ENCODE measurements at places on chromosomes 4 and X.

DNA sequence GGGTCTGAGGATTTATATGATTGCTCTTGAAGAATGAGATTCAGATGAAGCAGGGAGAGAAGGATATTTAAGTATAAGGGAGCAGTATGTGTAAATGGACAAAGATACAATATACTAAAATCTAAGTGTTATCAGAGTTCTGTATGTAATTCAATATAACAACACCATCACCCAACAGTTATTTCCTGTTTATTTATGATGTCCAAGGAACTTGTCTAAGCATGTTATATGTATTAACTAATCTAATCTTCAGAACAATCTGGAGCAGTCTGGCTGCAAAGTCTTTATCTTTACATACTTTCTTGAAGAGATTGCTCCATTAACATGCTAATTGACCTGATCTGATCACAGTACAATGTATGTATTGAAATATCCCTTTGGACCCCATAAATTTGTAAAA lies 203.8 kb upstream of the WDFY3 start:
- DNase-seq: no peak

DNA sequence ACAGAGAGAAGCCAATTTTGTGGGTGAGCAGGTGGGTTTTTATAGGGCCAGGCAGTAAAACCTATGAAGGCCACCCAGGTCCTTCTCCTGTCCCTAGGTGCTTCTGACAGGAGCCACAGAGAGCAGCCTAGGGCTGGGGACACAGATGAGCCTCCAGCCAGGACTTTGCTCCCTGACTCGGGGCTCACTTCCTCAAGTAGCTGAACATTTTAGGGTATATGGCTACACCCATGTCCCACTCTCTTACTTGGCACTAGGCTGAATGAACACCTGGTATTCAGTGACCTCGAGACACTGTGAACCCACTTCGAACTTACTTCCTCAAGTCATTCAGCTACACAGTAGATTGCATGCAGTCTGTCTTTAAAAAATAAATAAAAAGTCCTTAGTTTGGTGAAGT lies 217.3 kb downstream of the MID1IP1 start:
- no peak for DNase-seq

DNA sequence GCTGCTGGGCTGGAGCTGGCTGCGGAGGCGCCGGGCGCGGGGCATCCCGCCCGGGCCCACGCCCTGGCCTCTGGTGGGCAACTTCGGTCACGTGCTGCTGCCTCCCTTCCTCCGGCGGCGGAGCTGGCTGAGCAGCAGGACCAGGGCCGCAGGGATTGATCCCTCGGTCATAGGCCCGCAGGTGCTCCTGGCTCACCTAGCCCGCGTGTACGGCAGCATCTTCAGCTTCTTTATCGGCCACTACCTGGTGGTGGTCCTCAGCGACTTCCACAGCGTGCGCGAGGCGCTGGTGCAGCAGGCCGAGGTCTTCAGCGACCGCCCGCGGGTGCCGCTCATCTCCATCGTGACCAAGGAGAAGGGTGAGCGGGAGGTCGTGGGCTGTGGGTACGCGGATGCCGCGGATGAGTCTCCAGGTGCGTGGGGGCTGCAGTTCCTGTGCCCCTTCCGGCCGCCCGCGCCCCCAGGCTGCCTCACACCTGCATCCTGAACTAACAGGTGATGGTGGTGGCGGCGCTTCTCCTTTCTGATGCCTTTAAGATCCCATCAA lies 499 bp downstream of the CYP2U1 start:
- peak; percentile 57 for DNase-seq

GRCh38 chr4:117227925-117228324 lies 142.5 kb upstream of the TRAM1L1 start:
- DNase-seq: no peak

- DNase-seq: peak; percentile 55
Measured at GRCh38 chrX:43836435-43837184, 45.6 kb downstream of the MAOB start.

- DNase-seq: no peak
Measured at GRCh38 chr4:53195815-53196661, 169.8 kb downstream of the SCFD2 start.

GRCh38 chr4:2281575-2282343 lies 19.9 kb upstream of the MXD4 start:
- peak; percentile 76 for DNase-seq

- no peak for DNase-seq
Measured at GRCh38 chr4:77960367-77960766, 96.8 kb upstream of the FRAS1 start.

DNA sequence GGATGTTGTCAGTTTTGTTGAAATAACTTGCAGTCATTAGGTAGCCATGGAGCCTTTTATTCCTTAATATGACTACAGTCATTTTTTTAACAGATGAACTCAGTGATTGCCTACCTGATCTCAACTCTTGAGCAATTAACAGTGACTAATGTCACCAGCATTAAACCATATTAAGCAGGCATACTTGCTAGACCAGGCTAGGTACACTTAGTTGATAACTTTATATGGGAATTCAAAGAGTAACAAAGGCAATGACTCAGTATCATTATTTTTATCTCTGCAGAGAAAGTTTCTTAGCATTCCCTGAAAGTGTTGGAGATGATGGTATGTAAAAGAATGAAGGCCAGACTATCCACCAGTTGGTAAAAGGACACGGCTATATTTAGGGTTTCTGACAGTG lies at the start of gene C4orf54:
C4orf54 (minus strand) TSS at position 31 of the 400 bp plus-strand sequence. CDS start 3,180 bp downstream, outside the sequence.
- no peak for DNase-seq

DNA sequence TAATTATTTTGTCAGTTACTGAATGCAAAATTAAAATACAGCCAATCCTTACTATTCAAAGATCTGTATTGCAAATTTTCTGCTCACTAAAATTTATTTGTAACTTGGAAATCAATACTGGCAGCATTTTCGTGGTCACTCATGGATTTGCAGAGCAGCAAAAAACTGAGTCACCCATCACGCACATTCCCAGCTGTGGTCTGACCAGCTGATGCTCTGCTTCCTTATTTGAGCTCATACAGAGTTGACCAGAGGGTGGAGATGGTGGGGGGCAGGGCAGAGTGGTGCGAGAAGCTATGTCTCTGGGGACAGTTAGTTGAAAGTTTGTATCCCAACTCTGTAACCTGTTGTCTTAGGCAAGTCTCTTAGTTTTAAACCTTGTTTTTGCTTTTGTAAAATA lies 214.8 kb downstream of the SPCS3 start:
- no peak for DNase-seq

DNA sequence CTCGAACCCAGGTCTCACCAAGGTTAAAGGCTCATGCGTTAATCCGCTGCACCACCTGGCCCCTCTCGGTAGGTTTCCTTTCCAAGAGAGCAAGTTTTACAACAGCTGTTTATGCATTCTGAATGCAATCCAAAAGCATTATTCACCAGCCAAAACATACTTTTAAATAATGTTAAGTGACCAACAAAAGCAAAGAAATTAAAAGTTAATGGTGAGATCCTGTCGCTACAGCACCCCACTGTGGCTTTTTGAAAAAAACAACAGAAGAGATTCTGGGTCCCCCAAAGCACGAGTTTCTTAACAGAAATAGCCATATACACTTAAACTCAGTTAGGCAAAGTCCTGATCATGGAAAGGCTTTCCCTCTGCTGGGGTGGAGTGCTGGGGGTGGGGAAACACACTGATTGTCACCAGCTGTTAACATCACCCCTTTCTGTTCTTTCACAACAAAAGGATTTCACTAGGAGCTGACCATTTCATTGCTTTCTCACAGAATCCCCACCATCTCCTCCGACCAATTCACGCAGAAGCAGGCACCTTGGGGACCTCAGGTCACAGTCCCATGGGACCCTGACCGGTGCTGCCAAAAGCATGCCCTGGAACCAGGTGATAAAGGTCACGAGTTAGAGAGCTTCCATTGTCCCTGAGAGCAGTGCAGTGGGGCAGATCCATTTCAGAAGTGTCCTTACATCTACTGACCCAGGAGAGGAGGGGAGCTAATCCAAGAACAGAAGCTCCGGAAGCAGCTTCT lies 51.2 kb downstream of the ZNF827 start:
- peak; percentile 62 for DNase-seq

GRCh38 chrX:140440876-140441275 lies 64.0 kb downstream of the SOX3 start:
- DNase-seq: no peak

GRCh38 chr4:173748353-173748752 lies 218.3 kb upstream of the HAND2 start:
- DNase-seq: no peak

DNA sequence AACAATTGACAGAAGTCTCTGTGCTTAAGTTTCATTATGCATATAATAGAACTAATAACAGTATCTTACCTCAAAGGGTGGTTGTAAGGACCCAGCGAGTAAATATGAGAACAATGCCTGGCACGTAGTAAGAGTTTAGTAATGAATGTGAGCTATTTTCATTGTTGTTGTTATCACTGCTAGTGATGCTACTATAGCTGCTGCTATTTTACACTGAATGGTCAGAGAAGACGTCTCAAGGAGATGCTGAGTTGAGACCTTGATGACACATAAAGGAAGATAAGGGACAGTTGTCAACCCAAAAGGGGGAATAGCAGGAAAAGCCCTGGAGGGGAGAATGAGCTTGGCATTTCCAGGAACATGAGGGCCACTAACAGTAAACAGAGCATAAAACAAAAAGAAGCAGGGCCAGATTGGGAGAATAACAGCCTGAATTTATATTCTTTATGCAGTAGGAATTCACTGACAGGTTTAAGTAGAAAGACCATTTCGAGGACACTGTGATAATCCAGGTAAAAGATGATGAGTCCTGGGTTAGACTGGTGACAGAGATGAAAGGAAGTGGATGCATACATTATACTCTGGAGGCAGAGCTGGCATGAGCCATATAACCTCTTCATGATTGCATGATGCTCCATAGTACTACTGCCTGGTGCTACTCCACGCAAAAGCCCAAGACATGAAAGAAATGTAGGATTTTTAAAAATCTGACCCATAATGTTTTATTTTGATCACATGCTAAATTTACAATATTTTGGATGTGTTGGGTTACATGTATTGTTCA lies 23.1 kb downstream of the ATP8A1 start:
- no peak for DNase-seq

DNA sequence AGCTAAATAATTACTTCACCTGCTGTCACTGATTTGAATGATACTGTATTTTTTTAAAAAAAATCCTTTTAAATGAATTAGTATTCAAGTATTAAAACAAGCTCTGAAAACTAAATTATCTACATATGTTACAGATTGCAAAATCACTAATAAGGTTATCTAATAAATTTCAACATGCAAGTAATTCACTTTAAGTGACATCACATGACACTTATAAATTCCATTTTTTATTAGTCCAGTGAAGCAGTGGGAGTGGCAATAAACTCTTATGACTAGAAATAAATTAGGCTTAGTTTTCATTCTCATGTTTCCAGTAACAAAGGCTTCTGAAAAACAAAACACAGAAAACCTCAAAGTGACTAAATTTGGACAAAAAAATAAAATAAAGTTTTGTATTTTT lies 36.3 kb downstream of the SMIM31 start:
- DNase-seq: no peak

DNA sequence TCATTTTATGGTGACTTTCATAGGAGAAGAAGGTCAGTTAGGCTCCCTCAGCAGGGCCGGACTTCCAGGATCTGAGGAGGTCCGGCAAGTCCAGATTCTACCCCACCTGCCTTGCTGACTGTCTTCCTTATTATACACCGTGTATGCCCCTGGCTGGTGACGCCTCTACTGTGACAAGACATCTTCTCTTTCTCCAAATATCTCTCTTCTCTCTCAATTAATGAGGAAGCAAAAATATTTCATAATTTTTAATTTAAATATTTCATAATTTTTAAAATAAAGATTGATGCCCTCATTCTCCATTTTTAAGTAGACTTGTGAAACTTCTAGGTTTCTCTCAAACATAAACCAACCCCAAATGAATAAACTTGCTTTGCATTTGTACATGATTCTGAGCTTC lies 202.5 kb downstream of the NSUN7 start:
- no peak for DNase-seq

GRCh38 chr4:75213480-75213879 lies 280.6 kb downstream of the PARM1 start:
- no peak for DNase-seq

GRCh38 chr4:18049446-18049845 lies 27.9 kb upstream of the LCORL start:
- DNase-seq: no peak

GRCh38 chr4:113285501-113285900 lies 236.0 kb downstream of the ANK2 start:
- DNase-seq: no peak

GRCh38 chr4:182250446-182250845 lies 7.2 kb downstream of the TENM3 start:
- DNase-seq: no peak

DNA sequence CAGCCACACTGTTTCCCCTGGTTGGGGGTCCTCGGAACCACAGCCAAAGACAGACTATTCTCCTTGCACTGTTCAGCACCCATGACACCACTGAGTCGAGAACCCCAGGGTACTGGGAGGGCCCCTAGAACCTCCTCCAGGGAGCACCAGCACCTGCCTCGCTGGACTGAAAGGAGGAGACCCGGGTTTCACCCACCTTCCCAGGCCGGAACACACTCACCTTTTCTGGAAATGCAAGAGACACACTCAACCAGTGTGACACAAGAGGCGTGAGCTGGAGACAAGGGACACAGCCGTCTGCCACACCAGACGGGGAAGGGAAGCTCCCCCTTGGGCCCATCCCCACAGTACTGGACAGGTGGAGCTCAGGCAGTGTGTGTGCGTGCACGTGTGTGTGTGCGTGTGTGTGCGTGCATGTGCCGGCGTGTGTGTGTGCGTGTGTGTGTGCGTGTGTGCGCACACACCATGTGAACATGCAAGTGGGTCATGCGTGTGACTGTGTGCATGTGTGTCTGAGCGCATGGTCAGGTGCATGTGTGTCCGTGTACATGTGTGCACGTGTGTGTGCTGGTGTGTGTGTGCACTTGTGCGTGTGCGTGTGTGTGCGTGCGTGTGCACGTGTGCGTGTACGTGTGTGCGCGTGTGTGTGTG lies 128.8 kb upstream of the NKX1-1 start:
- no peak for DNase-seq

DNA sequence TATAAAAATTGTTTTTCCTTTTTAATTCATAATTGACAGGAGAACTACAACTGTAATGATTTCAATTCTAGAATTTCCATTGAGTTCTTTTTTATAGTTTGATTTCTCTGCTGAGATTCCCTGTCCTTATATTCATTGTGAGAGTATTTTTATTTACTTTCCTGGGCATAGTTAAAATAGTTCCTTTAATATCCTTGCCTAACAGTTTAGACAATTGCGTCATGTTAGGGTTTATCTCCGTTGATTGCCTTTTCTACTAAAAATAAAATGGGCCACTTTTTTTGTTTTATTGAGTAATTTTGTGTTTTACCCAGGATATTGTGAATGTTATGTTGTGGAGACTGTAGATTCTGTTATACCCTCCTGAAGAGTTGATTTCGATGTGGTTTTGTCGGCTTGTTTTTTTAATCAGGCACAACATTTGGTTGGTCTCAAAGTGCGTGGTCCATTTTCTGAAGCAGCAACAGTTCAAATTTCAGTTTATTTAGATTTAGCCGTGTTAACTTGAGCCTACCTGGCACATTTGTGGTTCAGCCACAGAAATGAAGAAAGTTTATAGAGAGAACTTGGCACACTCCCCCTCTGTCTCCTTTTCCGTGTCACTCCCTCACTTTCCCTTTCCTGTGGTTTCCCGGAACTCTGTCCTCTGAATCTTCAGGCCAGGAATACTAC lies 16.0 kb upstream of the PRRG1 start:
- no peak for DNase-seq

- DNase-seq: no peak
Measured at GRCh38 chr4:127149086-127149485, 483.7 kb upstream of the INTU start.

- DNase-seq: no peak
Measured at GRCh38 chrX:19715711-19716638, 171.4 kb downstream of the SH3KBP1 start.

- DNase-seq: no peak
Measured at GRCh38 chr4:102439236-102439614, 61.9 kb upstream of the NFKB1 start.

- no peak for DNase-seq
Measured at GRCh38 chr4:137000432-137000831, 531.9 kb downstream of the PCDH18 start.
